SIG-M5 (cell line): ENCODE measurements at places on chromosomes 3 and 15.
A peak's percentile ranks its signal among the peaks of the same experiment; 100 is the strongest.

GRCh38 chr3:57923101-57923500 lies 85.1 kb upstream of the FLNB start:
- no peak for DNase-seq

DNA sequence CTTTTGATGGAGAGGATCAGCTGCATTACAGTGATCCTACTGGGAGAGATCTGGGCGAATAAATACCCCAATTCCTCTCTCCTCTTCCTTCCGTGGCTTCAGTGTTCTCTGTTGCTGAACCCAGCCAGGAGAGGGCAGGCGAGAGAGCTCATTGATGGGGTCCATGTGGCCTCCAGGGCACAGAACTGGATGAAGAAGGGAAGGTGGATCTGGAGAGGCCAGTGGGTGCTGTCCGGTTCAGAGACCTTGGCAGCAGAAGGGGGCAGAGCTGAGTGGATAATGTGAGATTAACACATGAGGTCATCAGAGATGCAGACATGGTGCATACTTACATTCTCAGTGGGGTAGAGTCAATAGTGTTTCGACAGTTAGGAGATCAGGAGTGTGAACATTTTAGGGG lies 193.6 kb downstream of the CLSTN2 start:
- no peak for DNase-seq

DNA sequence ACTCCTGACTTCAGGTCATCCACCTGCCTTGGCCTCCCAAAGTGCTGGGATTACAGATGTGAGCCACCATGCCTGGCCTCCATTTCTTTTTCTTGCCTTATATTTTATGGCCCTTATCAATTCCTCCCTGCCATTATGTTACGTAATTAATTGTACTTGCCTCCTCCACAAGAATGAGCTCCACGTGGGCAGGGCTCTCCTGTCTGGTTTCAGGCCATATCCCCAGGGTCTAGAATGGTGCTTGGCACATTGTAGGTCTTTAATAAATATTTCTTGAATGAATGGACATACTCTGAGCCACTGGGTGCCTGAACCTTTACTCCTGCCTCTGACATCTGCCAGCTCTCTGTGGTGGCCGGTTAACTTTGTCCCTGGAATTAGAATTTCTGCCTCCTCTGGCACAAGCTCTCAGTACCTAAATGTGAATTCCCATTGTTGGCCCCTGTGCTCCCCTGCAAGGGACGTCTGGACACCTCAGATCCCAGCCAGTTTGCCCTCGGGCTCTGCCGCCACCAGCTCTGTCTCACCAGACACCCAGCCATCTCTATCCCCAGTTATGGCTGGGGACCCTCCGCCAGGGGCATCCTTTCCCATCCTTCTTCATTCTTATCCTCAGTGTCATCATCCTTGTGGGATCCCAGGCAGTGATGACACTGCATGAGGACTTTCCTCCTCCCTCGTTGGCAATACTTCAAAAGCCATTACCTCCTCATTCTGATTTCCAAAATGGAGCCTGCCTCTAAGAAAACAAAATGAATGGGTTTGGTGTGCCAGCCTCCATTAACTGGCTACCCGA lies 165.6 kb upstream of the SMAD3 start:
- no peak for DNase-seq

DNA sequence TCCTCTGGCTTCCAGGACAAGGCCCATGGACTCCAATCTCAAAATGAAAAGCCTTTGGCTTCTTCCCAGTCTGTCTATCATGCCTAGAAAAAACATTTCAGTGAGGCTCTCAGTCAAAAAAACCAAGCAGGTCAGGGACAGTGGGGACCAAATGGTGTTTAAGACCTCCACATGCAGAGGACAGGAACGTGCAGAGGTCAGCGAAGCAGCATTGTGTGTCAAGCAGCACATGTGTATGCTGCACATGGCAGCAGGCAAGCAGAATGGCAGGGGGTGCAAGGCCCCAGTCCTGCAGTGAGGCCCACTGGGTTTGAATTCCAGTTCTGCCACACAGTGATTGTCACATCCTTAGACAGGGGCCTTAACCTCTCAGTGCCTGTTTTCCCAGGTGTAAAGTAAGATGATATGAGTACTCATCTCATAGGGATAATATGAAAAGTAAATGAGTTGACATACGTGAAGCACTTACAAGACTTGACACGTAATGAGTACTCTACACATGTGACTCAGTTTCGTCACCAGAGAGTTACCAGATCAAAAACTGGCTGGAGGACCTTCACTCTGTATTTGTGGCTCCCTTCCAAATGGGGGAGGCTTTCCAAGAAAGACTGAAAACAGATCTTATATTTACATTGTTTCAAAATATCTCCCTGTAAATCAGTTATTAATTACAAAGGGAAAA lies 11.2 kb downstream of the STIMATE start:
- DNase-seq, result no peak

DNA sequence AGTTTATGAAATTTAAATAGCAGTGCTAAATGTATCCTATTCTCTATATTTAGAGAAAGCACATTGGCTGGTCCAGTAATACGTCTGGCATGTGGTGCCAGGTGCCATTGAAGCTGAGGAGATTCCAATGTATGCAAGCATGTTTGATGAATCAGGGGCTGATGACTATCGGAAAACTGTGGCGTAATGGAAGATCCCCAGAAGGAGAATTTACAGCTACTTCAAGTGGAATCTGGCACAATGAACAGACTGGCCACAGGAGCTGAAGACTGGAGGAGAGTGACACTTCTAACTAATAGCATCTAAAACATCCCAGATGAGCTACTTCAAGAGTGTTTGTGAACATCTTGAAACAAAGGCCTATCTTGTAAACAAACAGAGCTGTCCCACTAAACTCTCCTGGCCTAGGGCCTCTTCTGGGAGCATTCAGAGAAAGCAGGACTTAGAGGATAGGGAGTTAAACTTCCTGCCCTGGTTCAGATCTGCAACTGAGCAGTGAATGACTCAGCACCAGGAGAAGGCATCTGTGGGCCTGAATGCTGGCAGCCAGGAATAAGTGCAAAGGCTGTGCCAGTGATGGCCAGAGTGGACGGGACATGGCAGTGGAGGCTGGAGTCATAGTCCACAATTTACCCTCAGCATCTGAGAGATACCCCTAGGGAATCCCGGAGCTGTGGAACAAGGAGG lies 15.2 kb upstream of the ACTC1 start:
- DNase-seq, result no peak

DNA sequence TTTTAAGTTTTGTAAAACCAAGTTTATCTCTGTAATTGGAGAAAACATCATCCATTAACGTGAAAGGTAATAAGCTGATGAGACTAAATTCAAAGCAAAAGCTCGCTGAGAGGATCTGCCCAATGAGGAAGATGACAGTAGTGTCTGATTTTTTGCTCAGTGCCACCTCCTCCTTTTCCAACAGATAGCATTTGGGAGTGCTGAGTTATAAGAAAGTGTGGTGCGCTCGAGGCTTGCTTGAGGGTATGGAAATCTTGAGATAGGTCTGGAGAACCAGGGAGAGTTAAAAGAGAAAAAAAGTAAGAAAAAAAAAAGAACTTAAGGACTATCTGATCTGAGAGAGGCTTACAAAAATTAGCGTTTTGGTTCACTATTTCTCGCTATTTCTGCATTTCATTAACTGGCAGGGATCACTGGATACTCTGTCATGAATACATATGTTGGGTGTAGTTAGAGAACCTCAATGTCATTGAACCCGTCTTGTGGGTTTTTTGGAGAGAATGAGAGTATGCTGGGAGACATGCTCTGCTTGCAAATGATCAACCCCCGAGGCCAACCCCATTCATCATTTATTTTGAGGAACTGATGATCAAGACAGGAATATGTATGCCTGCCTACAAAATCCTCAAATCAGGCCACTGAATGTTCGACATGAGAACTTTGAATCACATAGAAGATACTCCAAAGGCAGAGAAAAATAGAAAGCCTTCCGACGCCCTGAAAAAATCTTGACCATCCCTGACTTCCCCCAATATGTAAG lies 973 bp upstream of the USP13 start:
- DNase-seq, result no peak

DNA sequence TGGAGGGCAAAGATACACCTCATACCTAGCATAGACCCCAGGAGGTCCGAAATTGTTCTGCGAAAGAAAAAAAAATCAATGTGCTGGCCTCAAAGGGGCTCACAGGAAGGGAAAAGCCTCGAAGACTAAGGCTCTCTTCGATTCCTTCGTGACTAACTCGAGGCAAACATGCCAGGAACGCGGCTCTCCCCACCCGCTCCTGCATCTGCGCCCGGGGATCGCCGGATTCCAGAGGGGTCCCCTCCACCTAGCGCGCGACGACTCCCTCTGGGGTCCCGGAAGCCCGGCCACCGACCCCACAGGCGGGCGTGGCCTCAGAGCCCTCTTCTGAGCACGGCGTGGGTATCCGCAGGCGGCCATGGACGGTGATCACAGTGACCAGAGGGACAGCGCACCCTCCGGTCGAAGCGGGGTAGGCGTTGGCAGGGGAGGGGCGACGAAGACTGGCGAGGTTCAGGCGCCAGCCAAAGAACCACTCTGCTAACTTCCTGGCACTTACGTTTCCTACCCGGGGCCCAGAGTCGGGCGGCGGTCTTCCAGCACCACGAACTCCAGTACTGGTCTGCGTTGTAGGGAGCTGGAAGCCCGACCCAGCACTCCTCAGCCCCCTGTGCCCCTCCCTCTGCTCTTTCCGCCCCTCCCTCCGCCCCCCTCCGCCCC lies 515 bp upstream of the EIF3J start:
- no peak for DNase-seq

DNA sequence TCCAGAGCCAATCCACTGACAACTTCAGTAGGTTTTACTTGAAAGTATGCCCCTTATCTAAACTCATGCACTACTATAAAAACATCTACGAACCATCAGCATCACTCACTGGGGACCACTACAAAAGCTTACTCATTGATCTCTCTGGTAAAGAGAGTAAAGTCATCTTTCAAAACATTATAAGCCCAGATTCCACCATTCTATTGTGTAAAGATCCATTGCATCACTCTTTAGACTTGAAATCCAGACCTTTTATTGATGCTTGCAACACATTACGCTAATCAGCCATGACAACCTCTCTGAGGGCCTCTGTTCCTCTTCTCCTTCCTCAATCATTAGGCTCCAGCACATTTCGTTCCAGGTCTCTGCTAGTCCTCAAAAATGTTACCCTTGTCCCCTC lies 248.9 kb upstream of the WNT5A start:
- no peak for DNase-seq

DNA sequence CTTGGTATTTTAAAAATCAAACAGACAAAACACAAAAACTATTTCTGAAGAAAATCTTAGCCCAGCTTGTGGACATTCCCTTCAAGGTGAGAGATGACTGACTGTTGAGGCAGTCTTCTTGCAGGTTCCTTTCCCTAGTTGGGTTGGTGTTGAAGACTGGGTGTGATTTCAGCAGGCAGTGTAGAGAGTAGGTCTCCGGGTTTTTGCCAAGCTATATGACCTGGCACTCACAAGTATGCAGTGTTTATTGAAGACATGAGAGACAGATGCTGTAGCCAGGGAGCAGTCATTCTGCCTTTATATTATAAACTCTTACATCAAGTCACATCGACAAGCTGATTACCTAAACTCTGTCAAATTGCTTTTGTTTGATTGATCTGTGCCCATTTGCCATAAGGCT lies 17.5 kb downstream of the SENP8 start:
- DNase-seq, result no peak

- peak; percentile 33 for DNase-seq
Measured at GRCh38 chr3:98730338-98730737, 32.8 kb upstream of the ST3GAL6 start.

DNA sequence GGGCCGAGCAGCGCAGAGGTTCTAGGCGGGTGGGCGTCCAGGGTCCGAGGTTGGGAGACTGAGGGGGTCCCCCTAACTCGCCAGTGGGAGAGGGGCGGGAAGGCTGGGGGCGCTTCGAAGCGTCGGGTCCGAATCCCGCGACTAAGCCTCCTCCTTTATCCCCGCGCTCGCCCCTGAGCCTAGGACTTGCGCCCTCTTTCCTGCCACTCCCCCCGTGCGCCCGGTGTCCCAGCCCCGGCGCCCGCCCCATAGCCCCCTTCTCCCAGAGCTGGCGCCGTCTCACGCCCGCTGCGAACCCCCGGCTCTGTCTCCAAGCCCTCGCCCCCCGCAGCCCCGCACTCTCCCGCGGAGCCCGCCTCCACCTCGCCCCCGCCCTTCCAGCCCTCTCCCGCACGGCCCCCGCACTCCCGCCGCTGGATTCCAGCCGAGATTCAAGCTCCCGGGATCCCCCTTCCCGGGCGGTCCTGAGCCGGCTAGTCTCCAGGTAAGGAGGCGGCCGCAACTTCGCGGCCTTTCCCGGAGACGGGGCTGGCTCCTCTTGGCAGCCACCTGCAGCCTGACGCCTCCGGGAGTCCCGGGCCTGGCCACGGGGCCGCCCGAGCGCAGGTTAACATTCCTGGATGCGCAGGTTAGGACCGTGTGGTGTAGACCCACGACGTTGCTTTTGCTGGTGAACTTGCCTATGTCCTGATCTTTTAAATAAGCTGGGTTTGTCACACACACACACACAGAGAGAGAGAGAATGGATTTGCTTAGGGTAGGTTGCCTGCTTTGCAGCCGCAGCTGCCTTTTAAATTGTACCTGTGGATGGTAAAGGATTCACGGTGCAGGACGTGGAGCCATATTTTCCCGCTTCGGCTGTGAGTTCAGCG lies 563 bp downstream of the PXYLP1 start:
- no peak for DNase-seq

DNA sequence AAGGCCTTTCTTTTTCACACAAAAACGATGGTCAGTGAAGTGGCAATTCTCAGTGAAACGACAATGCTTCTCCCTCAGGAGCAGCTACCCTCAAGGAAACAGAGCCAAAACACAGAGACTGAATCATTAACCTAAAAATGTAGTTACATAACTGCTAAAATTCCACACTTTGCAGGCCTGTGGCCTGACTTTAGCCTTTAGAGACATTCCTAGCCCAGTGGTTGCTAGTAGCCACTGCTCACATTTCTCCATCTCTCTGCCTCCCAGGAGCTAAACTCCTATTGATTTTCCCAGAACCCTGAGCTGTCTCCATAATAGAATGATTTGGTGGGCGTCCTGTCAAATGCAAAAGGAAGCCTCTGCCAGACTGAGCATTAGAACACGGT lies 630.1 kb upstream of the KCNMB2 start:
- no peak for DNase-seq

- DNase-seq, result no peak
Measured at GRCh38 chr15:69340243-69340900, 41.7 kb downstream of the PAQR5 start.

GRCh38 chr15:94417501-94418293 lies 186.3 kb downstream of the MCTP2 start:
- no peak for DNase-seq

DNA sequence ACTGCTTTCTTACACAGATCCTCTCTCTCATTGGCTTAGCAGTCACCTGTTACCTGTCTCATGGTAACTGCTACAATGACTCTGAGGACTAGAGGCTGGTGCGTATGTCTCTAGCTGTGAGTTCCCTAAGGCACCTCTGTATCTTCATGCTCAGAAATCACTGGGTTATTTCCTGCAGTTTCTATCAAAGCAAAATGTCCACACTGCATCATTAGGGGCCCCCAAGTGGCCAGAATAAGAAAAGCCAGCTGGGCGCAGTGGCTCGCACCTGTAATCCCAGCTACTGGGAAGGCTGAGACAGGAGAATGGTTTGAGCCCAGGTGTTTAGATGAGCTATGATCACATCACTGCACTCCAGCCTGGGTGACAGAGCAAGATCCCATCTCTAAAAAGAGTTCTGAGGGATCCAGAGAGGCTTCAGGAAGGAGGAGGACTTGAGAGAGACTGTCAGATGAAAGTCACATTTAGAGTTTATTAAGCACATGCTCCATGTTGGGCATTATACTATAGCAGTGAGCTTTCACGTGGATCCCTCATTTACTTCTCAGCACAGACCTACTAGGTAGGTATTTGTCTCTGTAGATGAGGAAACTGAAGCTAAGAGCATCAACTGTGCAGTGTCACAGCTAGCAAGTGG lies 2.3 kb upstream of the VPS18 start:
- no peak for DNase-seq

GRCh38 chr3:132721479-132722164 lies 587 bp downstream of the NPHP3 start:
- no peak for DNase-seq
